Left forelimb (tissue), 1 donor: ENCODE measurements at places on chromosomes 13 and 19.

DNA sequence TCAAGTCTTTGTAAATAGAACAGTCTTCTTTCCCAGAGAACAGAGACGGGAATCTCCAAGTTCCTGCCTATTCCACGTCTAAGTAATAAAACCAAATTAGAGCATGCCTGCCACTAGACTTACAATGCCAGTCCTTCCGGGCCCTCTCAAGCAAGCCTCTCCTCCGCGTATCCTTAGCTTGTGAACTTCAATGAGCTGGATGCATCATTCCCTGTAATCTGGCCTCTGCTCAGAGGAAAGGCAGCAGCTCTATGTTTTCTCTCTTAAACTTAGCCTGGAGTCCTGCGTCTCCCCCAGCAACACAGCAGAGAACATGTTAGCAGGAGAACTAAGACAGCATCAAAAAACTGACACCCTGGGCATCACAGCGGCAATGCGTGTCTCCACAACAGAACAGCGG, 8.2 kb downstream of the NALCN start:
- no peak for DNase-seq

- DNase-seq, result no peak
Measured at GRCh38 chr13:107088061-107088460, 520.1 kb upstream of the ARGLU1 start.

DNA sequence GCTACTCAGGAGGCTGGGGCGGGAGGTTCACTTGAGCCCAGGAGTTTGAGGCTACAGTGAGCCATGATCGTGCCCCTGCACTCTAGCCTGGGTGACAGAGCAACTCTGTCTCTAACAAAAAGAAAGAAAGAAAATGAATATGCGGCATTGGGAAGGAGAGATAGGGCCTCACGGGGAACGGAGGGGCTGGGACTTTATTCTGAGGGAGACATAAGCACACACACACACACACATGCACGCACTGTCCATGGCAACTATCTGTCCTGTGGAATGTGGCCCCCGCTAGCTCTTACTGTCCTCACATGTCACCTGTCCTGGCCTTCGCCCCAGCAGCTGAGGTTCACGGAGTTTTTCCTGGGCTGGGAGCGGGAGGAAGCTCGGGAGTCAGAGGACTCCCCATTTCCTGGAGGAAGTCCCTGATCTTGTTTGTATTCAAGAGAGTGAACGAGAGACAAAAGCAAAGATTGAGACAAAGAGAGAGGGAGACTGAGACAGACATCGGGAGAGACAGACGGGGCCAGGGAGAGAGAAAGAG, 654 bp downstream of the STAP2 start:
- no peak for DNase-seq

DNA sequence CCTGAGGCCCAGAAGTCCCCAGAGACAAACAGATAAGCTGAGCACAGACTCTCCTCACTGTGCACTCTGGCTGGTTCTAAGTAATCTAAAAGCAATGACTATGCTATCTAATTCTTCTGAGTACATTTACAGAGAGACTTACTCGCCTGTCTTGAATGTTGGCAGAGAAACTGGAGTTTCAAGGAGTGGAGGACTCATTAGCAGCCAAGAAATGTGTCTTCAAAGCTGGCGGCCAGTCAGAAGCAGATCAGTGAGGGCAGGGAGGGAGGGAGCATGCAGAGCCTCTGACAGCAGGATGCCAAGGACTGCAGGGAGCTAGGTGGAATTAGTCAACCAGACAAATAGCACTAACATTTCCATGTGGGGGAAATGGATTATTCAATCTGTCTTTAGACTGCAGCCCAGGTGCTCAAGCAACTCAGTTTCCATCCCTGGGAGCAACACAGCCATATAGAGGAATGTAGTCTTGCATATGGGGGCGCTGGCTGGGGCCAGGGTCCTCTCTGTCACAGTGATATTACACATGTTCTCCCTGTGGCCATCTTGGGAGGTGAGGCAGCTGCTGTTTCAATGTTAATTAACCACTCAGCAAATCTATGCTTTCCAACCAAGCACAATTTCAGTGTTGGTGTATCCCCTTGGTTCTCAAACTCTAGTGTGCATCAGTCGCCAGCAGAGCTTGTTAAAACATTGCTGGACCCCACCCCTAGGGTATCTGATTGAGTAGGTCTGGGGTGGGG, 97.9 kb downstream of the CCNA1 start:
- no peak for DNase-seq

- no peak for DNase-seq
Measured at GRCh38 chr13:65330691-65331090, 1899.4 kb downstream of the PCDH9 start.

DNA sequence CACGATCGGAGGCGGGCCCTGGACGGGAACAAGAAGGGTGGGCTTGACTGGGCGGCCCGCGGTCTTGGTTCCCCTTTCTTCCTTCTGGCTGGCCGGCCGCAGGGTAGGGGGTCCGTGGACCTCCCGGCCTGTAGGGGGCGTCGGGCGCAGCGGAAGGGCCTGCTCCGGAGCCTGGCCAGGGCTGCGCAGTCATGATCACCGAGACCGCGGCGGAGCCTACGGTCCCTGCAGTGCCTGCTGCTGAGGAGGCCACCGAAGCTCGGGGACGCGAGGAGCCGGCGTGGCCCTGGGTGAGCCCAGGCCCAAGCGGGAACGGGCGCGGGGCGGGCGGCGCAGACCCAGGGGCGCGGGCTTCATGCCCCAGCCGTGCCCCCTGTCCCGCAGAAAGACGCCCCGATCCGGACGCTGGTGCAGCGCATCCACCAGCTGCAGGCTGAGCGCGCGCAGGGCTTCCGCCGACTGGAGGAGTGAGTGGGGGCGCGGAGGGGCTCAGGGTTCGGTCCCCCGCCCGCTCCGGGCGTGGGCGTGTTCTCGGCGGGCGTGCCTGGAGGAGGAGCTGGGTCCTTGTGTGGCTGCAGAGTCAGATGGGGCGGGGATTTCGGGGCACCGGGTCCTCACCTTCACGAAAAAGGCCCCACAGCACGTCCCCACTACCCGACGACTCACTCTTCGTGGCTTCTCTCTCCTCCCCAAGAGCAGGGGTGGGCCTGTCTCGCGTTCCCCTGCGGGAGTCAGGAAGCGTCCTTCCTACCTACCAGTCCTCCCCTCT, at the start of gene REX1BD:
REX1BD (plus strand) TSS at position 188 of the 769 bp plus-strand sequence; CDS start at position 192, 4 bp downstream.
- DNase-seq, result peak; percentile 93

GRCh38 chr13:21849323-21849722, 178.4 kb downstream of the FGF9 start:
- DNase-seq, result no peak

DNA sequence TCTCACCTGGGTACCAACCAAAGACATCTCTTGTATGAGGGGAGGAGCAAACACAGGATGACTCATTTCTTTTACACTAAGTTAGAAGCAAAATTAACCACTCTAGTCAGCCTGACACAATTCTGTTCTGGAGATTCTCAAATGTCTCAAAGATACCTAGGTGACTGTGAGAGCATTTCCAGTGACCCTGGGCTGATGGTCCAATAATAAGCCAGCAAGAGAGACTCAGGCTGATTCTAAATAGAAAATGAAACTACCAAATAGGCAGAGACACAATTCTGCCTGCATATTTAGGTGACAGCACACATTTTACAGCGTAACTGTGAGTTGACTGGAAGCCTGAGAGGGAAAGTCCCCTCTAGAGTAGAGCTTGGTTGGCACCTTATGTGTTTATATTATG, 16.3 kb downstream of the ZNF91 start:
- no peak for DNase-seq

DNA sequence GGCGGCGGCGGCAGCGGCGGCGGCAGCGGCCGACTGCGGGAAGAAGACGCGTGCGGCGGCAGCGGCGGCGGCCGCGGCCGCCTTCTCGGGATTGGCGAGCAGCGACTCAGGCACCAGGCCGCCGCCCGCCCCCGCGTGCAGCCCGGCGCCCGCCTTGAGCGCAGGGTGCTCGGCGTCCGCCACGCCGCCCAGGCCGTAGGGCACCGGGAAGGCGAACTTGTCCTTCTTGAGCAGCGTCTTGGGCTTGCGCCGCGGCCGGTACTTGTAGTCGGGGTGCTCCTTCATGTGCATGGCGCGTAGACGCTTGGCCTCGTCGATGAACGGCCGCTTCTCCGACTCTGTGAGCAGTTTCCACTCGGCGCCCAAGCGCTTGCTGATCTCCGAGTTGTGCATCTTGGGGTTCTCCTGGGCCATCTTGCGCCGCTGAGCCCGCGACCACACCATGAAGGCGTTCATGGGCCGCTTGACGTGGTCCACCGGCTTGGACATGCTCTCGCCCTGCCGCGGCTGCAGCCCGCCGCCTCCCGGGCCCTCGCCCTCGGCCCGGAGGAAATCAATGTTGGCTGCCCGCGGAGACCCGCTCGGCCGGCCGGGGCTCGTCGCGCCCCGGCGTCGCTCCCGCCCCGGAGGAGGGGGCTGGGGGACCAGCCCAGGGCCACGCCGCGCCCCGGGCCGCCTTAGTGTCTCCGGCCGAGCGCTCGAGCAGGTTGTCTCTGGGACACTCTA, 621 bp downstream of the SOX21 start:
- no peak for DNase-seq

- DNase-seq, result no peak
Measured at GRCh38 chr13:50291611-50292010, 276.4 kb downstream of the KCNRG start.

DNA sequence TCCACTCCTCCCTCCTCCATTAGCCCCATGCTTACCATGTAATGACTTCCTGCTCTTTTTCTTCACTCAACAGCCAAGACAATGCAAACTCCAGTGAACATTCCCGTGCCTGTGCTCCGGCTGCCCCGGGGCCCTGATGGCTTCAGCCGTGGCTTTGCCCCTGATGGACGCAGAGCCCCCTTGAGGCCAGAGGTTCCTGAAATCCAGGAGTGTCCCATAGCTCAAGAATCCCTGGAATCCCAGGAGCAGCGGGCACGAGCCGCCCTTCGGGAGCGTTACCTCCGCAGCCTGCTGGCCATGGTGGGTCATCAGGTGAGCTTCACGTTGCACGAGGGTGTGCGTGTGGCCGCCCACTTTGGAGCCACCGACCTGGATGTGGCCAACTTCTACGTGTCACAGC, 2.9 kb upstream of the PPP1R37 start:
- DNase-seq, result no peak

DNA sequence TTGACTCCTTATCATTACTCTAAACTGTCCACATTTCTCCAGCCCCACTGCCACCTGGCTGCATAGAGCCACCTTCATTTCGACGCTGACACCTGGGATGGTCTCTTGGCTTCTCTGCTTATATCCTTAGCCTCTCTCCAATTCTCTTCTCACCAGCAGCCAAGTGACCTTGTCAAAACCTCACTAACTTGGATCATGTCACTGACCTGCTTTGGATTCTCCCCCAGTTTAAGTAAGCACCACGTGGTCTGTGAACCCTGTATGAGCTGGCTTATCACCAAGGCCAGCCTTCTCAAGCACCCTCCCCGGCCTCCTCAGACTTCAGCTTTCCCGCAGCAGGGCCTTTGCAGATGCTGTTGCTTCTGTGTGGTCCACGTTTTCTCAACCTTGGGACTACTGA, 12.3 kb upstream of the GGACT start:
- DNase-seq, result no peak

- DNase-seq, result no peak
Measured at GRCh38 chr13:89763005-89763404, 1584.5 kb upstream of the MIR17HG start.

DNA sequence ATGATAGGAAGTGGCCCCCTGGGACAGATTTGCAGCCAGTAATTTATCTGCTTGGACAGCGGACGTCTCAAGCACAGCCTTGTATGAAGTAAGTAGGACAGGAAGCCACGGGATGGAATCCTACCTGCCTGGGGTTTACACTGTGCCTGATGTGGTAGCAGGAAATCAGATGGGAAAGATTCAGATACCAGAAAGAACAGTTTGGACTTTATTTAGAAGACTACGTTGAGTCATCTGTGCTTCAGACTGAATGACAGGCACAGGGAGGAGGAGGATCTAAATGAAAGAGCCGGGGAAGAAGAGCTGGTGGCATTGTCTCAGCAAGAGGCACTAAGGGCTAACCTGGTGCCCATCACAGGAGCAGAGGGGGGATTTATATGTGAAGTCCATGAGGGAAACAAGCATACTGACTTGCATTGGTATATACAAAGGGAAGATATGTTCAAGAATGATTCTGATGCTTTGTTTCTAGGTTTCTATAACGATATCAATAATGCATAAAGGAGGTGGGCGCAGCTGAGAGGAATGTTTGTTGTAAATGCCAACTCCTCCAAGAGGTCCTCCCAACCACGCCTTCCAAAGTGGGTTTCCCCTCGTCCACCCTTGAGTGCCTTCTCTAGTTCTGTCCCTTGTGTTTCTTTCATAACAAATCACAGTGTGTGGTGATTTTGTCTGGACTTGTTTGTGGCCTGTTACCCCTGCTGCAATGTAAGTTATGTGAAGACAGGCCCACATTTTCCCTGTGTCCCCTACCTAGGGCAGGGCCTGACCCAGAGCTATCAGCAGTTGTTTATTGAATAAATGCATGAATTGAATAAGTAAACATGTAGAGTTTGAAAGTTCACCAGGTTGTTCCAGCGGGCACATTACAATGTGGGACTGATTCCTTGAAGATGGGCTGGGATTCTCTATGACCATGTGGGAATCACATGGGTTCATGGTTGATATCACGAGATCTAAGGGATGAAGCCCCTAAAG, 328.4 kb downstream of the SLC7A1 start:
- no peak for DNase-seq

- no peak for DNase-seq
Measured at GRCh38 chr19:3162418-3163229, 15.9 kb upstream of the S1PR4 start.

GRCh38 chr13:113581871-113582270, 2.7 kb upstream of the TFDP1 start:
- DNase-seq, result no peak

- no peak for DNase-seq
Measured at GRCh38 chr19:42121656-42122069, 10.6 kb downstream of the POU2F2 start.

GRCh38 chr19:3503036-3503572, 2.6 kb upstream of the DOHH start:
- no peak for DNase-seq

GRCh38 chr19:13684021-13684420, 80.3 kb upstream of the MRI1 start:
- no peak for DNase-seq

- no peak for DNase-seq
Measured at GRCh38 chr13:93789058-93789457, 562.5 kb downstream of the GPC6 start.

DNA sequence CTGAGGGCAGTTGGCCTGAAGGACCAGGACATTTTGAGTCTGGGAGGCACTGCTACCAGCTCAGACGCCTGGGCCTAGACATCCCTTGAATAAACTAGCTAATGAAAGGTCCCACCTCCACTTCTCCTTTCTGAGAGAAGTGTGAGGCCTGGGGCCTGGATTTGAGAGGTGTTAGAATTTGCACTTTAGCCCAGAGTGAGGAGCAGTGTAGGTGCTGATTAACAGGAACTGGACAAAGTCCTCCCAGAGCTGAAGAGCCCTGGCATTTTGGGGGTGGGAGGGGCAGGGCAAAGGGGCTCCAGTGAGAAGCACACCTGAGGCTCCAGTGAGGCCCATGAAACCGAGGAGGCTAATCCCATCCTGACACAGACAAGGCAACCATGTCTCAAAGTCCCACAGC, 15.2 kb upstream of the SLC1A5 start:
- no peak for DNase-seq

DNA sequence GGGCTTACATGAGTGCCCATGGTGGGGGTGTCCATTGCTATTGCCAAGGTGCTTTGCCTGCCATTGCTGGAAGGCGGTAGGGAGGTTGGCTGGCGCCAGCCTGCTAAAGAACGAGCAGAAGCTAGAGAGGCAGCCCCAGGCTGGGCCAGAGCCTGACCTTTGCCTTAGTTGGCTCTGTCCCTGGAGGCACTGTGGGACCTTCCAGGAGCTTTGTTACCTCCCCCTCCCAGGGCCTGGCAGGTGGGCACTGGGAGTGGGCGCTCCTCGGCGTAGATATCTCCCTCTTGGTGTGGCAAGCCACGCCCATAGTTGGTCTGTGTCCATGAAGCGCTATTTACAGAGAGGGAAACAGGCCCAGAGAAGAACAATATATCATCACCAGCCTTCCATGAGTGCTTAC, 2.3 kb upstream of the SLC25A42 start:
- no peak for DNase-seq
